ENCODE measurements at places on chromosomes 1 and 21. TPM values are rescaled to one million over a fixed set of nuclear protein-coding genes. Genes with fewer than 3 reads are reported as not detected.

The COL16A1 gene
- total RNA-seq = 125 TPM

The RGS18 gene
- total RNA-seq = 0.48 TPM

The NR5A2 gene
- total RNA-seq = not detected

GRCh38 chr1:230170622-230171021 lies 103.6 kb downstream of the GALNT2 start:
- DNase-seq = no peak

- no peak for DNase-seq
Measured at GRCh38 chr1:192869308-192869940, 60.6 kb downstream of the RGS2 start.

DNA sequence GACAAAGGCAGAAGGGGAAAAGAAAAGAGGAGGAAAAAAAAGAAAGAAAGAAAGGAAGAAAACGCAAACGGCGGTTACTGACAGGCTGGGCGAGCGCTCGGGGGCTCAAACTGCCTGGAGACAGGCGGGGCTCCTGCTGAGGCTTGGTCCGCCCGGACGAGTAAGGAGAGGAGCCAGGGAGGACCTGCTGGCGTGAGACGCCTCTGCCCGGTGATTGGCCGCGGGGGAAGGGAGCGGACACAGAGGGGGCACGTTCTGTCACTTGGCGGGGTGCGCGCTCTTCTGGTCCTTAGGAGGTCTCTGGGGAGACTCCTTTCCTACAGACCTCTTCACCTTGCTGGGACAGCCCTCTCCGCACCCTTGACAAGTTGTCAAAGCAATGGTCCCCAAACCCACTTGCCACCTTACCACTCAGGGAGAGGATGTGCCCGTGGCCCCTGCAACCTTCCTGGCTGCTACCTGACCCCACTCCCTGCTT lies 791 bp upstream of the PIK3R3 start:
- no peak for DNase-seq

The EFNA1 gene
- total RNA-seq = 48.2 TPM

DNA sequence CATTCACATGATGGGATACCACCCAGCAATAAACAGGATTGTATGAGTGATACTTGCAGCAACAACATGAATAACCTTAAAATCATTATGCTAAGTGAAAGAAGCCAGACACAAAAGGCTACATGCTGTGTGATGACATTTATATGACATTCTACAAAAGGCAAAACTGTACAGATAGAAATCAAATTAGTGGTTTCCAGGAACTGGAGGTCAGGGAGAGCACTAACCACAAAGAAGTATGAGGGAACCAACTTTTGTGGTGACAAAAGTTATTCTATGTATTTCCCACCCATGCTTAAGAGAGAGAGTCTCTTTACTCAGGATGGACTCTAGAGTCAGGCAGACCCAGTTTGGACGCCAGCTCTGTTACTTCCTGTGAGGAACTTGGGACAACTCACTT lies 364.5 kb upstream of the DAB1 start:
- DNase-seq = no peak

DNA sequence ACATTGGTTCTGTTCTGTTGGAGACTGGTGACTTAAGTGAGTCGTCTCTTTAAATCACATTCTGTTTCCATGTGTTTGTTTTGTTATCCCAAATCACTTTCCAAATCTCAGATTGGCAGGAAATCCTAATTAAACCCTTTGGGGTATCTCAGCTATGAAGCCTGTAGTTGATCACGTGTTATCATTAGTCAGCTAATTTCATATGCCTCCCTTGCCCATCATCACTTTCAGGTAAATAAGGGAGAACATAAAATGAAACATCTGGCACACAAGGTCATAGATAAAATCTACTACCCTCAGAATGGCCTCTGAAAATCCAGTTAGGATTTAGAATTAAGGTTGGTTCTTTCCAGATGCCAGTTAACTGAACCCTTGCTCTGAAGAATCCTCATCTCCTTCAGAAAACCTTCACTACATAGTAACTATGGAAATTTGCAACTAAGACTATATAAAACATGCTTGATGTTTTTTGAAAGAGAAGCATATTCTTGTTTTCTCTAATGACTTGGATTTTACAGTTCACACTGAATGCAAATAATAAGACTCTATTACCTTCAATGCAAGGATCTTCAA lies 401.5 kb downstream of the DSCAM start:
- DNase-seq = no peak

The LCE3E gene
- 2.0 TPM for total RNA-seq

The S100A7A gene
- total RNA-seq = not detected

The POU2F1 gene
- 7.4 TPM for total RNA-seq

GRCh38 chr1:240122639-240123613 lies 31.2 kb downstream of the FMN2 start:
- no peak for DNase-seq

DNA sequence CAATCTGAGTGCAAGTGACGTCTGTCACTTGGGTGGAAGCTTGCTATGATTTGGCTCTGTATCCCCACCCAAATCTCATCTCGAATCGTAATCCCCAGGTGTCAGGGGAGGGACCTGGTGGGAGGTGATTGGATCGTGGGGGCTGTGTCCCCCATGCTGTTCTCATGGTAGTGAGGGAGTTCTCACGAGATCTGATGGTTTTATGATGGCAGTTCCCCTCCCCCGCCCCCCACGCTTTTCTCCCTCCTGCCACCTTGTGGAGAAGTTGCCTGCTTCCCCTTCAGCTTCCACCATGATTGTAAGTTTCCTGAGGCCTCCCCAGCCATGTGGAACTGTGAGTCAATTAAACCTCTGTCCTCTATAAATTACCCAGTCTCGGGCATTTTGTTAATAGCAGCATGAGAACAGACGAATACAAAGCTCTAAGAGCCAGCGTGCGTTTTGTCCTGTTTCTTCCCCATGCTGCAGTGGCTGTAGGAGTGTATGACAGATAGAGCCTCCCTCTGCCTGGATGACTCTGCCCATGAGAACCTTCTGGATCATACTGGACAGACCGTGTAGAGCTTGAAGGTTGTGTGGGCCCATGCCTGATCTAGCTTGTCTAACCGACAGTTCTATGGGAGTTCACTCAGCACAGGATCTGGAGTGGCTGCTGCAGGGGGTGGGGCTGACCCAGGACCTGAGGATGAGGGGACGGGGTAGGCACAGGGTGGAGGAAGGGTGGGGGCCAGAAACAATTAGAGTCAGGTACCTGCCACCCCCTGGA lies 139.7 kb upstream of the ERRFI1 start:
- DNase-seq = no peak

All from foreskin keratinocyte (primary cell).